ENCODE measurements at places on chromosomes 5 and 9. TPM values are rescaled to one million over a fixed set of nuclear protein-coding genes. Genes with fewer than 3 reads are reported as not detected.

The QRFP gene
- not detected for total RNA-seq

The PALM2AKAP2 gene
- not detected for total RNA-seq

The PCDHA7 gene
- not detected for total RNA-seq

The WNT8A gene
- not detected for total RNA-seq

The SLC12A7 gene
- total RNA-seq = 6.6 TPM

Data from activated CD8-positive, alpha-beta memory T cell treated with anti-CD3 and anti-CD28 coated beads, Interleukin-2, amount 10 ng/mL, durations not matched to agents 7 days and 5 days (primary cell).